T-cell (primary cell): ENCODE measurements at places on chromosomes 16 and 17.
A peak's percentile ranks its signal among the peaks of the same experiment; 100 is the strongest.

- peak overlapping the region; percentile 68 for H3K27ac ChIP-seq
- peaks cover 2% of the 10 kb centered on the region for H3K4me1 ChIP-seq
- no peaks in the 10 kb centered on the region for H3K36me3 ChIP-seq
- H3K27me3 ChIP-seq = no peaks in the 10 kb centered on the region
- H3K4me3 ChIP-seq = peak overlapping the region; percentile 48
- peak; percentile 24 for DNase-seq
Observed at GRCh38 chr16:4064950-4065352, 51.3 kb downstream of the ADCY9 start.

DNA sequence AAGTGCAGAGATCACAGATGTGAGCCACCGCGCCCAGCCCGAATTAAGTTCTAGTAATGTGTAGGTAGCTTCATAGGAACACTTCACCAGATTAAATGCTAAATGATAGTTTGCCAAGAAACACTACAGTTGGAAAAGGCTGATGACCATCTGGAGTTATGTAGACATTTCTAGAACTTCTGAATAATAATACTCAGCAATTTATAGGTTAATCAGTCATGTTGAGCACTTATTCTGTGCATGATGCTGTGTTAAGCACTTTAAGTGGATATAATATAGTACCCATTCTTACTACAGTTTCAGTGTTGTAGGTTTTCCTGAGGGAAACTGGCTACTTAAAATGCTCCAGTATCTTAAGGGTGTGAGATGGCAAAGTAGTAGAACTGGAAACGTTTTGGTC is 45.2 kb downstream of the NUP93 start:
- no peak for DNase-seq
- no peaks in the 10 kb centered on the region for H3K27me3 ChIP-seq
- H3K27ac ChIP-seq = no peak overlapping the region
- no peaks in the 10 kb centered on the region for H3K4me1 ChIP-seq
- peaks cover 6% of the 10 kb centered on the region for H3K36me3 ChIP-seq

- DNase-seq = no peak
- no peak overlapping the region for H3K4me3 ChIP-seq
- H3K36me3 ChIP-seq = no peaks in the 10 kb centered on the region
- H3K27me3 ChIP-seq = peaks cover 48% of the 10 kb centered on the region
- no peak overlapping the region for H3K27ac ChIP-seq
- no peaks in the 10 kb centered on the region for H3K4me1 ChIP-seq
Observed at GRCh38 chr16:3952737-3953131, 72.2 kb upstream of the CREBBP start.

DNA sequence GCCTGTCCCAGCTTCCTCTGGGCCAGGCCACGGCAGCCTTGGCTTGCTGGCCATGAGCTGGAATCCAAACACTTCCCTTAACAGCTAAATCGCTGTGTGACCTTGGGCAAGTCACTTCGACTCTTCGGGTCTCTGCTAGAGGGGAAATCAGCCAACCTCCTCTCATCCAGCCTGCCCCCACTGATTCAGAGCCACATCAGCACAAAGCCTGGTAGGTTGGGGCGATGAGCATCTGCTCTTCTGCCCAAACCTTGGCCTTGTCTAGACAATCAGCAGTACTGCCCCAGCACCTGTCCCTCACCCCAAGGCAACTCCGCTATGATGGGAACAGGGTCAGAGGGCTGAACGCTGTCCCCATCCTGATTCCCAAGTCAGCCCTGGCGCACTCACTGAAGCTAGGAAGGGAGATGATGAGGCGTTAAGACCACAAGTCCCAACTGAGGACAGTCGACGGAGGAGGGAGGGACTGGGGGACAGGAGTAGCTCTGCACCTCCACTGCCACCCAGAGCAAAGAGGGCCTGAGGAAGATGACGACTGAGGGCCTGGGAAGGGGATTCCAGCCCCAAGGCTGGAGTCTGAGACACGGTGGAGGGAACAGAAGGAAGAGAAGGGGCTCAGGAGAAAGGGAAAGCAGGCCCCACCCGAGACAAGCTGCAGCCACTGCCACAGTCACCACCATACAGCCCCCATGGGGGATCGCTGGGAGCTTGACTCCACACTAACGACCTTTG is 1.3 kb downstream of the CLUH start:
- H3K27ac ChIP-seq = no peak overlapping the region
- peaks cover 2% of the 10 kb centered on the region for H3K27me3 ChIP-seq
- DNase-seq = no peak
- peaks cover 2% of the 10 kb centered on the region for H3K36me3 ChIP-seq
- H3K4me1 ChIP-seq = peaks cover 60% of the 10 kb centered on the region

DNA sequence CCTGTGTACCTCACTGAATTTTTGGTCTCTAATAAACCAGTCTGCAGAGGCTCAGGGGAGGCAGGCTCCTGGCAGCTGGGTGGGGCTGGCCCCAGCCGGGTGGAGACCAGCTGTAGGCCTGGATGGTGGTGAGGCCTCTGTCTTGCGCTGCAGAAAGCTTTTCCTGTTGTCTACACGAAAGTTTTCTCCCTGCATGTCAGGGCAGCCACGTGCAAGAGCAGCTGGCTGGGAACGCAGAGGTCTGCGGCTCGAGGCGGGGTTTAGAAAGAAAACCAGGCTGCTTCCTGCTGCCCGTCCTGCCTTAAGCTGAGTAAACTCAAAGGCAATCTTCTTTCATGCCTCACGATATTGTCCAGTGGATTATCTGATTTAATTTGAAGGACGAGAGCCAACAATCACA is 2.4 kb downstream of the SERPINF1 start:
- H3K4me1 ChIP-seq = peaks cover 24% of the 10 kb centered on the region
- peak overlapping the region; percentile 78 for H3K27ac ChIP-seq
- DNase-seq = peak; percentile 73
- no peaks in the 10 kb centered on the region for H3K36me3 ChIP-seq
- no peak overlapping the region for H3K4me3 ChIP-seq
- no peaks in the 10 kb centered on the region for H3K27me3 ChIP-seq

- no peak overlapping the region for H3K27ac ChIP-seq
- no peaks in the 10 kb centered on the region for H3K4me1 ChIP-seq
- H3K4me3 ChIP-seq = no peak overlapping the region
- DNase-seq = no peak
- H3K36me3 ChIP-seq = no peaks in the 10 kb centered on the region
Observed at GRCh38 chr17:10013365-10014112, 108.5 kb upstream of the RCVRN start.

DNA sequence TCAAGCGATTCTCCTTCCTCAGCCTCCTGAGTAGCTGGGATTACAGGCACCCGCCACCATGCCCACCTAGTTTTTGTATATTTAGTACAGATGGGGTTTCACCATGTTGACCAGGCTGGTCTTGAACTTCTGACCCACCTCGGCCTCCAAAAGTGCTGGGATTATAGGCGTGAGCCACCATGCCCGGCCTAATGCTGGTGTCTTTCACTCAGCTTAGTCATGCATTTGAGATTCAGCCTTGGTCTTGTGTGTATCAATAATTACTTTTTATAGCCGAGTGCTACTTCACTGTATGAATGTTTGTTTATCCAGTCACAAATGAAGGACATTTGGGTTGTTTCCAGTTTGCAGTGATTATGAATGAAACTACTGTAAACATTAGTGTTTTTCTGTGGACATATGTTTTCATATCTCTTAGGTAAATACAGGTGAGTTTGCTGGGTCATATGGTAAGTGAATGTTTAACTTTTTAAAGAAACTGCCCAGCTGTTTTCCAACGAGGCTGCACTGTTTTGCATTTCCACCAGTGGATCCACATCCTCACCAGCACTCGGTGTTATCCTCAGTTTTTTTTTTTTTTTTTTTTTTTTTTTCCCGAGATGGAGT is 11.0 kb upstream of the PLCG2 start:
- peaks cover 2% of the 10 kb centered on the region for H3K27me3 ChIP-seq
- H3K4me3 ChIP-seq = no peak overlapping the region
- DNase-seq = no peak

GRCh38 chr17:69363488-69364210 is 36.7 kb upstream of the ABCA5 start:
- no peak overlapping the region for H3K27ac ChIP-seq
- no peaks in the 10 kb centered on the region for H3K36me3 ChIP-seq
- H3K4me3 ChIP-seq = no peak overlapping the region
